ENCODE measurements at places on chromosomes 1 and 21.
A peak's percentile ranks its signal among the peaks of the same experiment; 100 is the strongest.

- DNase-seq: no peak
Measured at GRCh38 chr1:151340870-151341754, 5.9 kb downstream of the RFX5 start.

- DNase-seq: no peak
Measured at GRCh38 chr1:91805311-91805801, 80.6 kb downstream of the TGFBR3 start.

GRCh38 chr1:194535369-194535768 is 1349.0 kb upstream of the B3GALT2 start:
- no peak for DNase-seq

DNA sequence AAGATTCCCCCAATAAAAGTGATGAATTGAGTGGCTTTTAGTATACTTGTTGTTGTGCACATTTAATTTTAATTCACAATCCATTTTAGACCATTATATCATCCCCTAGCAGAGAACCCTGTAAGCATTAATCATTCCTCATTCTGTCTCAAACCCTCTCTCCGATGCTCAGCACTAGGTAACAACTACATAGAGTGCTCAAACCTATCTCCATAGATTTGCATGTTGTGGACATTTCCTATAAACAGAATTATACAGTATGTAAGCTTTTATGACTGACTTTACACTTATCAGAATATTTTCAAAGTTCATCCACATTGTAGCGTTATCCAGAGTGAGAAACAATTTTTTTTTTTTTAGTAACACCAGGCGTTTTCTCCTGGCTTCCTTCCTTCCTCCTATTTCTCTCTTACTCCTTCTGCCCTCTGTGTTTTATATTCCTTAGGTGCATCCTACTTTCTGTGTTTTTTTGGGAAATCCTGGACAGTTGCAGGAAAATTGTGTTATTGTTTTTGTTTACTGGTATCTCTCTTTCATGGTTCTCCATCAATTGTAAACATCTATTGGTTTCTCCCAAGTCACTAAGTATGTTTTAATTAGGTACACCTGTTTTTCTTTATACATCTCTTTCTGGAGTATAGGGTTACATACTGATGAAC is 1528.0 kb upstream of the TPTE start:
- no peak for DNase-seq

GRCh38 chr1:46077644-46078043 is 54.8 kb downstream of the PIK3R3 start:
- DNase-seq: no peak

- DNase-seq: no peak
Measured at GRCh38 chr1:32438136-32438535, 26.7 kb upstream of the ZBTB8B start.

GRCh38 chr1:199071080-199071479 is 432.2 kb downstream of the PTPRC start:
- DNase-seq: no peak

- DNase-seq: no peak
Measured at GRCh38 chr21:44993321-44994046, 53.7 kb downstream of the SLX9 start.

- DNase-seq: no peak
Measured at GRCh38 chr1:244749230-244750016, 86.0 kb upstream of the COX20 start.

DNA sequence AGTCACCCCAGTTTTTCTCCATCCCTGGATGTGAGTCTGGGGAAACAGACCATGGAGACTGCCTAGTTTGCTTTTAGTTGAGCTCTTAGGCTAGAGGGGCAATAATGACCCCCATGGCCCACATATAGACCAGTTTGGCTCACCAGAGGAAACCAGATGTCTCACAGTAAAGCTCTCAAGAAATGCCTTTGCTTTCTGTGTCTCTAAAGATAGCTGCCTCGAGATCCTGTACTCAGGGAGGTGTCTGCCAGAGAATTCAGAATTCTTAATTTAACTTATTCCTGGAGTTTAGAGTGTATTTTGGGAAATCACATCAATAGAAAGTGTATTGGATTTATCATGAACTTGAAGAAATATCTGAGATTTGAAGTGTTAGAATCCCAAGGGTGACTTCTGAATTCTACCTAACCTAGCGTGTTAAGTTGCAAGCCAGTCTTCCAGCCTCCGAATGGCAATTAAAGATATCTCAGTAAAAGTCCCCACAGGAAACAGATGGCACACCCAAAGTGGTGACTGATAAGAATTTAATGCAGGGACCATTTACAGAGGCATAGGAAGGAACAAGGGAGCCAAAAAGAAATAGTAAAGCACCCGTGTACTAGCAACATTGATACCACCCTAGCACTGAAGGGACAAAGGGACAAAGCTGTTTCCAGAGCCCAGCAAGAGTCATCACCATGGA is 37.1 kb downstream of the STYXL2 start:
- no peak for DNase-seq

DNA sequence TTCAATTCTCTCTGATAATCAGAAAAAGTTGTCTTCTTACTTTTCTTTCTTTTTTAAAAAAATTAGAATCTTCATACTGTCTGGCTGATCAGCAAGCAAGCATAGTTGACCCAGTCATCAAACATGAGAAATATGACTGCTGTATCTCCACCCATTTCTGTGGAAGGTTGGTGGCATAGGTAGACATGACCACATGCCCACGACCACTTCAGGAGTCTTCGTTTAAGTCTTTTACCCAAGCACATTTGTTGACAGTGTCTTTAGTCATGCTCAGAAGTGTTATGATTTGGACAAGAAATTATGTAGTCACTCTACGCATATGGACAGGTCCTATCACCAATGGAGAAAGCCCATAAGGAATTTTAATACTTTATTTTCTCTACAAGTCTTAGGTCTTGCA is 74.8 kb upstream of the HSPA13 start:
- DNase-seq: no peak

GRCh38 chr1:67741736-67742135 is 56.7 kb downstream of the GADD45A start:
- DNase-seq: no peak

DNA sequence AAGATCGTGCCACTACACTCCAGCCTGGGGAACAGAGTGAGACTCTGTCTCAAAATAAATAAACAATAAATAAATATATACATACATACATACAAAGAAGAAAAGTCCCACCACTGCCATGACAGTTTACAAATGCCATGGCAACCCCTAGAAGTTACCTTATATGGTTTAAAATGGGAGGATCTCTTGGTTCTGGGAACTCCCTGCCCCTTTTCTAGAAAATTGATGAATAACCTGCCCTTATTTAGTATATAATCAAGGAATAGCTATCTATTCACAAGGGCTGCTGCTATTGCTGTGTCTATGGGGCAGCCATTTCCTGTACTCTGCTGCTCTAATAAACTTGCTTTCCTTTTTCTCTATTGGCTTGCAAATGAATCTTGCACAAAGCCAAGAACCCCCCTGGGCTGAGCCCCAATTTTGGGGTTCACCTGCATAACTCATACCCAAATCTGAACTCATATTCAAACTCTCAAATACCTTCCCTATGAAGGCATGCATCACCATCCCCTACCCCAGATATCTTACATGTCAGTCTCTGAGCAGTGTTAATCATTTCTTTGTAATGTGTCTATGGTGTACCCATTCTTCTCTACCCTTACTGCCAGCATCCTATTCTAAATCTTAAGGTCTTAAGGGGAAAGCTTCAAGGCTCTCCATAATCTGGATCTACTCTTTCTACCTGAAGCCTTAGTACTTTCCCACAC is 9.0 kb downstream of the GON4L start:
- no peak for DNase-seq

- DNase-seq: no peak
Measured at GRCh38 chr1:182939413-182939812, 13.6 kb downstream of the SHCBP1L start.

- no peak for DNase-seq
Measured at GRCh38 chr1:32042330-32042729, 28.7 kb downstream of the KHDRBS1 start.

DNA sequence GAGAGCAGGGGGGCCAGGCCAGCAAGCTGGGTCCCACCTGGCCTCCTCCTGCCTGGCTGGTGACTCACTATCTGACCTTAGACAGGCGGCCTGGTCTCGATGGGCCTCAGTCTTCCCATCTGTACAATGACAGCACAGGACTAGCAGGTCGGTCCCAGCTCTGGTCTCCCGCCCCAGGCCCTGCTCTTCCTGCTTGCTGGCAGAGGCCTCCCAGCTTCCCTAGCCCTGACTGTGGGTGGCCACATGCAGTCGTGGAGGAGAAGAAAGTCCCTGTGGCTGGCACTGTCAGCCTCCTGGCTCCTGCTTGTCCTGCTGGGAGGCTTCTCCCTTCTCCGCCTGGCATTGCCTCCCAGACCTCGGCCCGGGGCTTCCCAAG is 817 bp downstream of the EXTL1 start:
- DNase-seq: no peak

DNA sequence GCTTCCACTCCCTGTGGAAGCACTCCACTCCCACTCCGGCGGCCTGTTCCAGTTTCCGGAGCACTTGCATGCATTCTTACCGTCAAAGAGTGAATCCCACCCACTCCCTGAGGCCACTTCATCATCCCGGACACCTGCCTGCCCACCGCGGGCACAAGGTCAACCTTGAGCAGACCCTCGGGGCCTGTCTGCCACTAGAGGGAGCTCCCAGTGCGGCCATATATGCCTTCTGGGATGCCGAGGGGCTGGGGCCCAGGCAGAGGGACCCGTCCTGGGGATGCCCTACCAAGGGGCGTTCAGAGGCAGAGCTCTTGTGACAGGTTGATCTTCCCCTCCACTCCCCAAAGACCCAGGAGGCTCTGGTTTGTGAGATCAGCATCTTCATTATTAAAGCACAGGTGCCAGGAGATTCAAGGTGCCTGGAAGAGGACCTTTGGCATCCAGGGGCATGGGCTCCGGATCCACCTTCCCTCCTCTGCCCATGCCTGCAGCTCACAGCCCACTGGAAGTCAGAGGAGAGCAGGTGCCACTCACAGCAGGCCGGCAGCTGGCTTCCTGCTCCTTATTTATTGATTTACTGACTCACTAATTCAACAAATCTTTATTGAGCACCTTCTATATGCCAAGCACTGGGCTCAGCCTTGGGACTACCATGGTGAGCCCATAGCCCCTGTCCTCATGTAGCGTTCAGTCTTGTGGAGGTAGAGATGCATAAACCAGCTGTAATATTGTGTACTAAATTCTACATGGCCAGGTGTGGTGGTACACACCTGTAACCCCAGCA is 47.3 kb downstream of the UBIAD1 start:
- DNase-seq: no peak

- DNase-seq: no peak
Measured at GRCh38 chr1:28115267-28115666, 26.9 kb upstream of the EYA3 start.

GRCh38 chr1:21139601-21140000 is 37.1 kb downstream of the EIF4G3 start:
- no peak for DNase-seq

GRCh38 chr1:109190189-109190588 is 23.5 kb upstream of the SARS1 start:
- no peak for DNase-seq

GRCh38 chr1:201692555-201693394 is 136.2 kb upstream of the IPO9 start:
- DNase-seq: no peak

DNA sequence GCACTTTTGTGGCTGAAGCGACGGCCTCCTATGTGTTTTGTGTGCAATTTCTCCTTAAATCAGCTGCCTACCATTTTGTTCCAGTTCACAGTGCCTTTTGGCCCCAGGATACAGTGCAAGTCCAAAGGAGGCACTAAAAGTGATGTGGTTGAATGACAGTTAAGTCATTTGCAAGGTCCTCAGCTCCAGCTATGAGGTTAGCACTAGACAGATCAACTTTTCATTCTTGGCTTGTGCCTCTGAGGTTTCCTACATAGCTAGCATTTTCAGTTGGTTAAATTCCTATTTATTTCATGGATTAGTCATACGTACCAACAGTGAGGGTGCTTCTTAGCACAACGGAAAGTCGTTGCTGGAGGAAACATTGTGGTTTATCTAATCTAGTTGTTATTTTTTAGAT is 59.3 kb upstream of the NTPCR start:
- DNase-seq: no peak

GRCh38 chr1:150065184-150065871 is 2.2 kb upstream of the VPS45 start:
- DNase-seq: no peak

- DNase-seq: no peak
Measured at GRCh38 chr1:83845437-83846071, 153.4 kb downstream of the TTLL7 start.

GRCh38 chr1:54287176-54287650 is 87.2 kb downstream of the MRPL37 start:
- peak; percentile 84 for DNase-seq

DNA sequence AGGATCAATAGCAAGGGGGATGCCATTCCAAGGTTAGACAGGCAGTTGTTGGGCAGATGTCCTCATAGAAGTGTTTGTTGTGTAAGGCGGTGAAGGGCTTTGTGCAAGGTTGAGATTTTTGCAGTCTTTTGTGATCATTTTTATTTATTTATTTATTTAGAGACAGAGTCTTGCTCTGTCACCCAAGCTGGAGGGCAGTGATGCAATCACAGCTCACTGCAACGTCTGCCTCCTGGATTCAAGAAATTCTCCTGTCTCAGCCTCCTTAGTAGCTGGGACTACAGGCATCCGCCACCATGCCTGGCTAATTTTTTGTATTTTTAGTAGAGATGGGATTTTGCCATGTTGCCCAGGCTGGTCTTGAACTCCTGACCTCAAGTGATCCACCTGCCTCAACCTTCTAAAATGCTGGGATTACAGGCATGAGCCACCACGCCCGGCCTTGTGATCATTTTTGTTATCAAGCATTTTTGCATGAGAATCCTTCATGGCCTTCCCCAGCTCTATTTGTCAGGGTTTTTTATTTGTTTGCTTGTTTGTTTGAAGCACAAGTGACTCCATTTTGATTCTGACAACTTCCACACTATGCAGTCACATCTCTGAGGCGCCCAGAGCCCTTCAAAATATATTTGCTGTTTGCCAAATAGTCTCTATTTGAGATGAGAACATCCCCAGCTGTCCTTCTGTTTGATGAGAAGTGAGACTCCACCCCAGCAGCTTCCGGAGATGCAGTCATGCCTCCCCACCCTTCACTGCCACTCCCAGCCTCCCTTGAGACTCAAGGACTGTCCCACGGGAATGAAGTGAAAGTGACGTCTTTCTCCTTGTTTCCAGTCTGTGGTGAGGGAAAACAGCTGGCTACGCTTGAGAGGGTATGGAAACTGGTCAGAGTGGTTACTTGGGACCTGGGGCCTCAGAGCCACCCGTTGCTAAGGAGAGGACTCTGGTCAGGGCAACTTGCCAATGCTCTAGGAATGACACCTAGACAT is 38.0 kb downstream of the TMEM50B start:
- no peak for DNase-seq

GRCh38 chr1:18955441-18956192 is 859 bp downstream of the IFFO2 start:
- no peak for DNase-seq

DNA sequence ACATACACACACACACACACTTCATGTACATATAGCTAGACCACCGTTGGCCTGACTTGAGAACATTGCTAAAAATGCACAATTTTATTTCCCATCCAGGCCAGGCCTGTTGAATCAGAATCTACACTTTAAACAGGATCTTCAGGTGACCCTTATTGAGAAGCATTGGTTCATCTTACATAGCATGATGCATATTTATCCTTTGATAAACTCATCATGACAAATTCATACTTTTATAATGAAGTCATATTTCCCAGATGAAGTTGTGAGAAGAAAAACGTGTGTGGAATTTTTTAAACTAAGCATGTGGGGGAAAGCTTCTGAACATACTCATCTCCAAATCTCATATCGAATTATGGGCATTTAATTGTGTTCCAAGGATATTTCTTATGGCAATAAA is 877.7 kb downstream of the MRPL39 start:
- no peak for DNase-seq
